ENCODE measurements at places on chromosomes 13 and 19.

DNA sequence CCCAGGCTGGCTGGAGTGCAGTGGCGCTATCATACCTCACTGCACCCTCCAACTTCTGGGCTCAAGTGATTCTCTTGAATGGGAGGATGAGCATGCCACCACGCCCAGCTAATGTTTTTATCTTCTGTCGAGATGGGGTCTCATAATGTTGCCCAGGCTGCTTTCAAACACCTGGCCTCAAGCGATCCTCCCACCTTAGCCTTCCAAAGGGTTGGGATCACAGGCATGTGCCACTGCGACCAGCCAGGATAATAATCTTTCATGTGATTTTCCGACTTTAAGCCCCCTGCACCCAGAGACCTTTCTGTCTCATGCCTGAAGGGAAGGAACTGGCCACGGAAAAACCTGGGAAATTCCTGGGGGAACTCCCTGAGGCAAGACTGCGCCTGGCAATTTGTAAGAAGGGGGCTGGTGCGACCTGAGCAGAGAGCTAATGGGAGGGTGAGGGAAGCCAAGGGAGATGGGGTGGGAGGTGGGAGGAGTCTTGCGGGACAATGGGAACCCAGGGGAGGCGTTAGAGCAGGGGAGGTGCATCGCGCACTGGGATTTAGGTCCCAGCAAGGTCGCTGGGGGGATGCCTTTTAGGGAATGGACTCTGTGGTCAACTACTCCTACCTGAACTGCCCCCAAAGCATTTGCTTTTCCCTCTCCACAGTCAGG, 1.2 kb upstream of the CCDC124 start:
- no peak for DNase-seq

- DNase-seq: no peak
These were observed 99.0 kb upstream of the TSHZ3 start for GRCh38 chr19:31448221-31448657.

DNA sequence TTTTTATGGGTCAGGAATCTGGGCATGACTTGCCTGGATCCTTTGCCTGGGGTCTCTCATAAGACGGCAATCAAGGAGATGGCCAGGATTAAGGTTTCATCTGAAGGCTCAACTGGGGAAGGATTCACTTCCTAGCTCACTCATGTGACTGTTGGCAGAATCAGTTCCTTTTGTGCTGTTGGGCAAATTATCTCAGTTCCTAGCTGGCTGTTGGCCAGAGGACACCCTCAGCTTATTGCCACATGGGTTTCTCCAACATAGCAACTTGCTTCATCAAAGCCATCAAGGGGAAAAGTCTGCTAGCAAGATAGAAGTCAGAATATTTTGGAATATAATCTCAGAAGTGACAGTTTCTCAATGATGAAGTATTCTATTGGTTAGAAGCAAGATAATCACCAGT, 12.2 kb upstream of the EVI5L start:
- DNase-seq: no peak

- no peak for DNase-seq
These were observed 157.0 kb downstream of the KLF5 start for GRCh38 chr13:73215823-73216222.

Data from neural crest cell (in vitro differentiated cells).